CD8-positive, alpha-beta memory T cell (primary cell): ENCODE measurements at places on chromosomes 2 and 18.

DNA sequence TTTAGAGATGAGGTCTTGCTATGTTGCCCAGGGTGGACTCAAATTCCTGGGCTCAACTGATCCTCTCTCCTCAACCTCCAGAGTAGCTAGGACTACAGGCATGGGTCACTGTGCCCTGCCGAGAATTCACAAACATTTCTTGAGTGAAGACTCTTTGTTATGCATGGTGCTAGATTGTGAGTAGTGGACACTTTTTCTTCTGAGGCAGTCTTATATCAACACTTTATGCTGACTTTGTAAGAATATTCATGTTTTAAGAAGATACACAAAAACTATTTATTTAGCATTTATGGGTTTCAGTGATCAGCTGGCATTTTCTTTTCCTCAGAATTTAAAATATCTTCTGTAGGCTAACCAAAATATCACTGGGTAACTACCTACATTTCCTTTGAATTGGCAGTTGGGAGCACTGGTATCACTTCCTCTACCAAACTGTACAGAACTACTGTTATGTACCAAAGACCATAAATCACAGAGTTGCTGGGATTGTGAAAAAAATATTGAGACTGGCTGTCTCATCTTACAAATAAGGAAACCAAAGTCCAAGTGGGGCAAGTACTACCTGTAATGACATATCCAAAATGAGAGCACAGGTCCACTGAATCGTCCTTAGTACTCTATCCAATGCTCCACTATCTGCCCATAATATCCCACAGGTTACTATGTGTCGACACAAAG is 34.0 kb downstream of the DOCK10 start:
- no peak for DNase-seq

- DNase-seq, result no peak
These were observed 1559.3 kb upstream of the ZEB2 start for GRCh38 chr2:146079216-146079615.

DNA sequence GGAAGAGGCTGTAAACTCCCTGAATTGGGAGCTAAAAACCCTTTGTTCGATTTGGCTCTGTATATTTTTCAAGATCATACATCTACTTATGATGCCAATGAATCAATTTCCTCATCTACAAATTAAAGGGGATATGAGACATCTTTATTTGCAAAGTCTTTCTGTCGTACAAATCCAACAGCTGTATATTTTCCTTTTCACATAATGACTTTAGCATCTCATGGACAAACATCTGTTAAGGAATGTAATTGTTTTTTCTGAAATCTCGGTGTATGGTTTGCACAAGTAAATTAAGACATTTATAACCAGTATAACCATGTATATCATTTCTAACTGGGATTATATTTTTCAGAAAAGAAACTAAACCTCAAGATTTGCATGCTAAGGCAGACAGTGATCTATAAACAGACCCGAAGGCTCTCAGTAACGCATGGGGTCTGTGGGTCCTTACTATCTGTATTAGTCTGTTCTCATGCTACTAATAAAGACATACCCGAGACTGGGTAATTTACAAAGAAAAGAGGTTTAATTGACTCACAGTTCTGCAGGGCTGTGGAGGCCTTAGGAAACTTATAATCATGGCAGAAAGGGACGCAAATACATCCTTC is 130.8 kb downstream of the SLC8A1 start:
- DNase-seq, result no peak

GRCh38 chr2:218010140-218010983 is 7.6 kb upstream of the TNS1 start:
- no peak for DNase-seq

DNA sequence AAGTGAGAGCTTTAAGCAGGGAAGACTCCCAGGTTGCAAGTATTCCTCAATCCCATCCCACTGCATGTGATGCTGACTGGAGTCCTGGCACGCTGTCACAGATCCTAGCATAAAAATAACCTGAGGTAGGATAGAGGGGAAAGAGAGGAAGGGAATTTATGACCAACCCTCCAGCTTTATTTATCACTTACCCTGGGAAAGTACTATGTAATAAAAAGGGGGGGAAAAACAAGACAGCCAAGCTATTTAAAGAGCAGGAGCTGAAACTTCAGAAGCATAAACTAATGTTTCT is 122.2 kb downstream of the SLC8A1 start:
- no peak for DNase-seq

GRCh38 chr2:207164006-207164831 is 1.5 kb downstream of the KLF7 start:
- DNase-seq, result peak; percentile 16

DNA sequence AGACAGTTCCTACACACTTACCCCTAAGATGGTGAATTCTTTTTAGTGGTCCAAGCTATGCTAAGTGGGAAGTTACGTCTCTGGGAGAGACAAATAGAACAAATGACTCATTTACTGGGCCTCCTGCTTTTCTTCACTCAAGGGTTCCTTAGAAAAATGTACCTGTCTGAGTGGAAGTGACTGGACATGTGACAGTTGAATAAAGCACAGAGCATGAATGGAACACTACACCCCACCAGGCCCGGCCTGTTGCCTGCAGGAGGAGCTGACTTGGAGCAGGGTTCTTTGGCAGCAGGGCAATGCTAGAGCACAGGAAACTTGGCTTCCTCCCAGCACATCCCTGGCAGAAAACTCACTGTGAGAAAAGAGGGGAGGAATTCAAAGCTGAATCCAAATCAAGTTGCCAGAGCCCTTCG is 451.0 kb upstream of the SETBP1 start:
- DNase-seq, result no peak

GRCh38 chr2:10934979-10935350 is 23.2 kb downstream of the KCNF1 start:
- DNase-seq, result no peak

- no peak for DNase-seq
These were observed 52.6 kb downstream of the CXCR4 start for GRCh38 chr2:136065384-136065783.

GRCh38 chr2:128178650-128179460 is 87.9 kb downstream of the UGGT1 start:
- DNase-seq, result no peak

GRCh38 chr2:8144785-8145184 is 537.1 kb upstream of the ID2 start:
- no peak for DNase-seq

DNA sequence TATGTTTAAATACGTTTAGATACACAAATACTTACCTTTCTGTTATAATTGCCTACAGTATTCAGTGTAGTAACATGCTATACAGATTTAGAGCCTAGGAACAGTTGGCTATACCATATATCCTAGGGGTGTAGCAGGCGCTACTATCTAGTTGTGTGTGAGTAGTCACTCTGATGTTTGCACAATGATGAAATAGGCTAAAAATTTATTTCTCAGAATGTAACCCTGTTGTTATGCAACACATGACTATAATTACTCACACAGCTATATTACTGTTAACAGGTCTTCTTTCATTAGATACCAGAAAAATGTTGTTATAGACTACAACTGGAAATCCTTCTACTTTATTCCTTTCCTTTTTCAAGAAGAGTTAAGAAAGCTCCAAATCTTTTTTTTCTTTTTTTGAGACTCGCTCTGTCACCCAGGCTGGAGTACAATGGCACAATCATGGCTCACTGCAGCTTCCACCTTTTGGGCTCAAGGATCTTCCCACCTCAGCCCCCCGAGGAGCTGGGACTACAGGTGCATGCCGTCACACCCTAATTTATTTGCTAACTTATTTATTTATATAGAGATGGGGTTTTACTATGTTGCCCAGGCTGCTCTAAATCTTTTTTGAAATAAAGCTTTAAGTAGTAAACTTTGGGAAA is 48.5 kb downstream of the C2orf74 start:
- DNase-seq, result no peak

- DNase-seq, result no peak
These were observed 830.6 kb downstream of the SLC4A3 start for GRCh38 chr2:220458051-220458450.

DNA sequence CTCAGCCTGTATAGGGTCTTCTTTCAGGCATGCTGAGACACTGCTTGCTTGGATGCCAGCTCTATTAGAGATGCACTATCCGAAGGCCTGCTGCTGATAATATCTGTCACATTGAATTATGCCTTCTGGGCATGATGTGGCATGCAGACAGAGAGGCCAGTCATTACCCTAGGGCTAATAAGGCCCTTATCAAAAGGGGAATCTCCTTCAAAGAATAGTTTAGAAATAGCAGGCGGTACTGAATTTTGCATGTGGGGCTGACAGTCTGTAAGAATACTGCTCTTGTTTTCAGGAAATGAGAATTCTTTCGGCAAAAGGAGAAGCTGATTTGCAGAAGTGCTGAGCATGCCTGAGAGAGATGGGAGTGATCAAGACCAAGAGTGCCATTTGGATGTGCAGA is 13.1 kb upstream of the LHCGR start:
- no peak for DNase-seq

DNA sequence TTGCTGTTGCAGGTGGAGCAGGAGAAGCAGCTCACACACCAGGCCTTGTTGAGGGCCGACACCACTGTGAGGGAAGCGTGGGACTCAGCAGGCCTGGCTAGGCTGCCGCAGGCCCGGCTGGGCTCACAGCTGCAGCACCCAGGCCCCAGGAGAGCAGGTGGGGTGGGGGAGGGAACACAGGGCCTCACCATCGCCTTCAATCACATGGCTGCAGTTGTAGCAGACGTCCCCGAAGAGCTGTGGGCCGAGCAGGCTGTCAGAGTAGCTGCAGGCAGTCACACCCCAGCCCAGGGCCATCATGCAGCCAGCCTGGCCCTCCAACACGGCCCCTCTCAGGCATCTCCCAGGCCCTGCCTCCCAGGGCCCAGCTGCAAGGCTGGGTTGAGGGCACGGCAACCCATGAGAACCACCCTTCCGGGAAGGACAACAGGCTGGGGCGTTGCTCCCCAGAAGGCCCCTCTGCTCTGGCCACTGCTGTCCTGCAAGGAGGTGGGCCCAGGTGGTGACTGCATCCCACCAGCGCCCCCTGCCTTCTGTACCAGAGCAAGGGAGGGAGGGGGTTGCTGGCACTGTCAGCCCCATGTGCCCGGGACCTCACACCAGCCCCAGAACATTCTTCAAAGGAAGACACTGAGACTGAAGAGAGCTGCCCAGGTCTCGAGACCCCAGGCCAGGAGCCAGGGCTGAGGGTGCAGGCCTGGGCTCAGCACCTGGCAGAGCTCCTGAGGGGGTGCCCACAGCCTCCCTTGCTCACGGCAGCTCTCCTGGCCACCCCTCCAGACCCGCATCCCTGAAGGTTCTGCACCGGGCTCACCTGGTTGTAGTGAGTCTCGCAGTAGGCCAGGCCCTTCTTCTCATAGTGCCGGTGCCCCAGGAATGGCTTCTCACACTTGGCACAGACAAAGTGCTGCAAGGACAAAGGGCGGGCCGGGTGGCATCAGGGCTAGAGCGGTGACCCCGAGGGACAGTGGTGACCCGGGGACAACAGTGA is 5.6 kb upstream of the GPR17 start:
- no peak for DNase-seq

GRCh38 chr2:158835431-158835830 is 40.3 kb downstream of the DAPL1 start:
- DNase-seq, result no peak

- DNase-seq, result no peak
These were observed 36.7 kb downstream of the PRKD3 start for GRCh38 chr2:37287966-37288365.

- DNase-seq, result no peak
These were observed 8.2 kb downstream of the ARHGAP25 start for GRCh38 chr2:68742626-68743415.

DNA sequence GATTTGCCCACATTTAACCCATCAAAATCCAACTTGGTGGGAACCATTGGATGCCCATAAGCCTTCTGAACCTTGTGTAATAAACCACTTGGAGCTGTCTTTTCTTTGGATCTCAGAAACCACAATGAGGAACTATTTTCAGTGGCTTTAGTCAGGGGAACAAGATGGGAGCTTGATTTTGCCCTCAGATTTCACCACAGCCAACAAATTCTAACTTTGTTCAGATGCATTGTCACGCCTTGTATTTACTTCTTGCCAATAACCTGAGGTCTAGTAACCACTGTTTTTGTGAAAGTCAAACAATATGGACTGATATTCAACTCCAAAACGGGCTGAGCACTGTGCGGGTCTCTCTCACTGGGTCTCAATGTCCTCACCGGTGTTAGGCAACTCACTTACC is 508.2 kb downstream of the TNS1 start:
- no peak for DNase-seq

- DNase-seq, result no peak
These were observed 438.2 kb upstream of the MAP2 start for GRCh38 chr2:208985644-208986043.

DNA sequence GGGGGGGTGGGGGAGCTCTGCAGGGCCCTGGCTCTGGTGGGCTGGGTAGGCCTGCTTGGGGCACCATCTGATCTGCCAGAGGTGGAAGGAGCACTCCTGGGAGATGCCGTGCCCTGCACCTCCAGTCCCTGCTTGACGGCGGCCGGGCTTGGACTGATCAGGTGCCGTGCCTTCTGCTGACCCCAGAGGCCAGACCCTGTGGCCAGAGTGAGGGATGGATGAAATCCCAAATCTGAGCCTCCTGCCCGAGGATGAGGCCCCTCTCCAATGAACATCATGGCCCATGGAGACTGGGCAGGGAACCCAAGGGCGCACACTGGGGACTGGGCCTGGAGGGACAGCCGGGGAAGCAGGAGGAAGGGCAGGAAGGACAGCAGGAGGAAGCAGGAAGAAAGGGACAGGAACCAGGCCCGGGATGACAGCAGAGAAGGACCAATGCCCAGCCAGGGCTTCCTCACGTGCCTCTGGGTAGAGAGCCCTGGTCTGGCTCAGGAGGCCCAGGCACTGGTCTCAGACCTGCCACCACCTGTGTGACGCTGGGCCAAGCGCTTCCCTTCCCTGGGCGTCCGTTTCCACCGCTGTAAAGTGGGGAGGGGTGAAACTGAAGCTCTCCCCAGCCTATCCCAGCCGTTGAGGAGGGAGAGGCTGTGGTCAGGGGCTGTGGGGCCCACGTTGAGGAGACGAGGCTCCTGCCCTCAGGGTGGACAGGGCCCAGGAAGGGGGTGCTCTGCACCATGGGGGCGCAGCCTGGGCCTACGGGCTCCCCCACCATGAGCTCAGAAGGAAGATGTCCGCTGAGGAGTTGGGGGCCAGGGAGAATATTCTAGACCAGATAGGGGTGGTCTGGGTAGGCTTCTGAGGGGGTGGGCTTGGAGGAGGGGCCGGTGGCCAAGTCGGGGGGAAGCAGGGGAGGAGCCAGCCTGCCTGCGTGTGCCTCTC is 1.0 kb upstream of the GPR35 start:
- no peak for DNase-seq

GRCh38 chr2:201969241-201969937 is 64.3 kb upstream of the FZD7 start:
- no peak for DNase-seq

DNA sequence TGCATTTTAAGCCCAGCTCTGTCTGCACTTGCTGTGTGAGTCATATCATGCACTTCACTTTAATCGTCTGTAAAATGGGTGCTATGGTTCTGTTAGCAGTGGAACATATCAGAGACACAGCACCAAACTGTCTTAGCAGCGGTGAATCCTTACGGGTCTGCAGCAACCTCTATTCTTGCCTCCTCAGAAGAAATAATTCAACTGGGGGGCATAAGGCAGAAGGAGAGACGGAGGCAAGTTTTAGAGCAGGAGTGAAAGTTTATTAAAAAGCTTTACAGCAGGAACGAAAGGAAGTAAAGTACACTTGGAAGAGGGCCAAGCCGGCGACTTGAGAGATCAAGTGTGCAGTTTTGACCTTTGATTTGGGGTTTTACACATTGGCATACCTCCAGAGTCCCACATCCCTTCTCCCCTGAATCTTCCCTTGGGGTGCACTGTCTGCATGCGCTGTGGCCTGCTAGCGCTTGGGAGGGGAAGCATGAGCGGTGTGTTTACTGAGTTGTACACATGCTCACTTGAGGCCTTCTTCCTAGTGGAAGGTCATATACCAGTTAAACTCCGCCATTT is 109.8 kb downstream of the DDX1 start:
- no peak for DNase-seq

- no peak for DNase-seq
These were observed 1.1 kb downstream of the EEF1B2 start for GRCh38 chr2:206160807-206161179.
